Immature natural killer cell (primary cell): ENCODE measurements at places on chromosomes 13 and 19. TPM values are rescaled to one million over a fixed set of nuclear protein-coding genes. Genes with fewer than 3 reads are reported as not detected.

The MYO16 gene
- not detected for polyA plus RNA-seq

DNA sequence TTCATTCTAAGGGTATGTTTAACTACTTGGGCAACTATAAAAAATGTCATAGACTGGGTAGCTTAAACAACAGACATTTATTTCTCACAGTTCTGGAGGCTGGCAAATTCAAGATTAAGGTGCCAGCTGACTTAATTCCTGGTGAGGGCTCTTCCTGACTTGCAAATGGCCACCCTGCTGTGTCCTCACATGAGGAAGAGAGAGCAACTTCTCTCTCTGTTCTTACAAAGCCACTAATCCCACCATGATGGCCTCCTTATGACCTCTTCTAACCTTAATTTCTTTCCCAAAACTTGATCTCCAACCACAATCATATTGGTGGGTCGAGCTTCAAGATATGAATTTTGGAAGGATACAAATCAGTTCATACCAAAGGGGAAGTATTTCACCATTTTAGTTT, 399.0 kb downstream of the DCT start:
- no peak overlapping the region for H3K27ac ChIP-seq
- H3K27me3 ChIP-seq: peaks cover 2% of the 10 kb centered on the region
- no peaks in the 10 kb centered on the region for H3K36me3 ChIP-seq
- no peak for DNase-seq
- no peak overlapping the region for H3K4me3 ChIP-seq
- H3K4me1 ChIP-seq: no peaks in the 10 kb centered on the region

- peaks cover 19% of the 10 kb centered on the region for H3K4me1 ChIP-seq
- H3K4me3 ChIP-seq: no peak overlapping the region
- H3K36me3 ChIP-seq: peaks cover 7% of the 10 kb centered on the region
These were observed 13.8 kb upstream of the ZNF846 start for GRCh38 chr19:9782338-9782737.

The SYCN gene
- polyA plus RNA-seq: not detected

The ZNF136 gene
- polyA plus RNA-seq: 15.1 TPM

The KIR3DL1 gene
- 140 TPM for polyA plus RNA-seq

- H3K27ac ChIP-seq: no peak overlapping the region
- peaks cover 5% of the 10 kb centered on the region for H3K4me1 ChIP-seq
- peaks cover 1% of the 10 kb centered on the region for H3K27me3 ChIP-seq
- no peak overlapping the region for H3K4me3 ChIP-seq
- no peak for DNase-seq
These were observed 15.4 kb downstream of the BBC3 start for GRCh38 chr19:47215581-47215980.

DNA sequence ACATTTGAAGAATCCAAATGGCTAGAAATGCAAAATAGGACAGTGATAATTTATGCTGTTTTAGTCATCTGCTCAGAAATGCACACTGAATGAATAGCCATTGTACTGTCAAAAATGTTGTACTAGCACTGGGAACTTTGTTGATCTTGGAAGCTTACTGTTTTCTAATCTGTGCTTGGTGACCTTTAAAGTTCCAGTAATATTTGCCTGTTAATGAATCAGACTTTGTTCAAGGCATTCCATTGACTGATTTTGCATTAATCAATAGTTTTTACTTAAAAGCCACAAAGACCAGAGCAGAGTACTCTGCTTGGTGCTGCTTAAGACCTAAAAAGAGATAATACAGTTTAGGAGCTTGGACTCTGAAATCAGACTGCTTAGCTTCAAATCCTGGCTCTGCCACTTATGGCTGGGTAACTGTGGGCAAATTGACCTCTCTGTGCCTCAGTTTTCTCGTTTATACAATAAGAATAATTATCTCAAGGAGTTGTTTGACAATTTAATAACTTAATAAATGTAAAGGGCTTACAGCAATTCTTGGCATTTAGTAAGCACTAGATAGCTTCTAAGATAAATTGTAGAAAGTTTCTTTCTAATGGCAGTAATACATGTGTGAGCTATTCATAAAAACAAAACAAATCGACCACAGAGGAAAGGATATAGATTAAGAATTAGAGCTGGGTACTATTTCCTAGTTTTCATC, 4.6 kb upstream of the SLAIN1 start:
- DNase-seq: no peak
- no peaks in the 10 kb centered on the region for H3K36me3 ChIP-seq
- peaks cover 17% of the 10 kb centered on the region for H3K4me1 ChIP-seq
- no peak overlapping the region for H3K4me3 ChIP-seq
- H3K27me3 ChIP-seq: no peaks in the 10 kb centered on the region
